Ammon's horn (tissue), 1 donor: ENCODE measurements at places on chromosomes 3 and 15.

DNA sequence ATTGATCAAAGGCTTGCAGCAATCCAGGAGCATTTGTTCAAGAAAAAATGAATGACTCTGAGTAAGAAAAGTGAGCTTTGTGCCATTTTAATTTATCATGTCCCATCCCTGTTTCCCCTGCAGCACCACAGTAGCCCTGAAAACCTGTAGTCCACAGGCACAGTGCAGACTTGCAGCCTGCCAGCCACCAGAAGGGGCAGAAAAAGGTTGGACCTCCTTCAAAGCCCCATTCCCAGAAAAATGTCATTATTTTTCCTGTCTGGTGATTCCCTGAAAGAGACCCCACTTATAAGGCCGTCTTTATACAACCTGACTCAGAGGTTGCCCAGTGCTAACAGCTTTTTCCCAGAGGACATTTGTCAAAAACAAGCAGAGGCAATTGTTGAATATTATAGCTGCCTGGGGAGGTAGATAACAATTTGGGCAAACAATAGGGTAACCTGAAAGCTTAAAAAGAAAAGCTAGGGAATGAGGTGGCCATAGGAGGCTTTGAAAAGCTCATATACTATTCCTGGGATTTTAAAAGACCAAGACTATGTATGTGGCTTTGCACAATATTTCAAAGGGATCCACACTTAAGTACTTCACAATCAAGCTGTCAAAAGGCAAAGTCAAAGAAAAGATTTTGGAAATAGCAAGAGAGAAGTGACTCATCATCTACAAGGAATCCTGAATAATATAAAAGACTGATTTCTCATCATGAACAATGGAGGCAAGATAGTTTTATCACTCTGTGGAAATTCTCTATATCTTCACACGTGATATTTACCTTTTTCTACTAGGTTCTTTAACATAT is 136.8 kb upstream of the PLXNA1 start:
- no peak for DNase-seq

DNA sequence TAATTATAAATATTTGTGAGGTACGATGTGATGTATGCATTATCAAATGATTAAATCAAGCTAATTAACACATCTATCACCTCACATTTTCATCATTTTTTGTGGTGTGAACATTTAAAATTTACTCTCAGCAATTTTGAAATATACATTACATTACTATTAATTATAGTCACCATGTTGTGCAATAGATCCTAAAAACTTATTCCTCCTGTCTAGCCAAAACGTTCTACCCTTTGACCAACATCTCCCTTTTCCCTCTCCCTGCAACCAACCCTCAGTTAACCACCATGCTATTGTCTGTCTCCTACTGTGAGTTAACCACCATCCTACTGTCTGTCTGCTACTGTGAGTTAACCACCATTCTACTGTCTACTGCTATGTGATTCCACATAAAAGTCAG is 20.7 kb upstream of the SLMAP start:
- DNase-seq: no peak

DNA sequence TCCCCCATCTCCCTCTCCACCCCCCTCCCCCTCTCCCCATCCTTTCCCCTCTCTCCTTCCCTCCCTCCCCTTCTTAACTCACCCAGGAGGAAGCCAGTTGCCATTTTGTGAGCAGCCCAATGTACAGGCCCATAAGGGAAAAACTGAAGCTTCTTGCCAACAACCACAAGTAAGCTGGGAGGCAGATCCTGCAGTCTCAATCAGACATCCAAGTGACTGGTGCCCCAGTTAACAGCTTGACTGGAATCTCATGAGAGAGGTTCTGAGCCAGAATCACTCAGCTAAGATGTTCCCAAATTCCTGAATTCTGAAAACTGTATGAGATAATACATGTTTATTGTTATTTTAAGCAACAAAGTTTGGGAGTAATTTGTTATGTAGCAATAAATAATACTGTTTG is 90.7 kb downstream of the C3orf70 start:
- no peak for DNase-seq

DNA sequence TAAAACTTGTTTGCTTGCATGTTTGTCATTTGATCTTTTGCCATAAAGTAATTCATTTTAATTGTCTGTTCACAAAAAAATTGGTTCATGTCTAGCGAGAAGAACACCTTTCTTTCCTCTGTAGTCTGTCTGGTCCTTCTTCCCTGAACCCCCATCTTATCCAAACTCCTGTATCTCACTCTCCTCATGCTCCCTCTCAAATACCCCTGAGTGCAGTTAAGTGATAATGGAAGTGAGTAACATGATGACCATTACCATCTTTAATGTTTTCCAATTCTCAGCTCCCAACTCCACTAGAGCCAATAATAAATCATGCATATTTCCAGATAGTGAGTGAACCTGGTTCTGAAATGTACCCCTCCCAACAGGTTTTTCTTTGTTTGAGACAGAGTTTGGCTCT is 14.2 kb upstream of the KCNMB3 start:
- DNase-seq: no peak

- no peak for DNase-seq
These were observed 1.7 kb downstream of the HOMER2 start for GRCh38 chr15:82950746-82951370.

GRCh38 chr3:179608931-179609720 is 4.5 kb downstream of the NDUFB5 start:
- no peak for DNase-seq
